ENCODE measurements at places on chromosomes 7 and 10. TPM values are rescaled to one million over a fixed set of nuclear protein-coding genes. Genes with fewer than 3 reads are reported as not detected.

Gene PNLIPRP1
- polyA plus RNA-seq = not detected

Gene TMEM72
- not detected for polyA plus RNA-seq

Gene PDGFA
- 22.6 TPM for polyA plus RNA-seq

Gene CNNM1
- 0.83 TPM for polyA plus RNA-seq

Gene MNX1
- polyA plus RNA-seq = not detected

Gene TMEM26
- polyA plus RNA-seq = not detected

Gene LRRTM3
- not detected for polyA plus RNA-seq

Gene ACHE
- polyA plus RNA-seq = 0.07 TPM

Gene CYP26C1
- not detected for polyA plus RNA-seq

Gene GPR158
- not detected for polyA plus RNA-seq

Gene PALD1
- polyA plus RNA-seq = 0.72 TPM

Gene CALCR
- not detected for polyA plus RNA-seq

Gene ACTA2
- polyA plus RNA-seq = 3.7 TPM

Gene JCAD
- polyA plus RNA-seq = 0.10 TPM

Gene GRID2IP
- polyA plus RNA-seq = 0.01 TPM

Gene COX19
- polyA plus RNA-seq = 6.2 TPM

Gene C10orf62
- polyA plus RNA-seq = 0.06 TPM

Gene TMEM225B
- 0.23 TPM for polyA plus RNA-seq

Gene NOS3
- 0.95 TPM for polyA plus RNA-seq

Gene PAPOLB
- not detected for polyA plus RNA-seq

Gene HOXA4
- 1.8 TPM for polyA plus RNA-seq

Gene NPC1L1
- polyA plus RNA-seq = 0.03 TPM

Gene SPDYE18
- polyA plus RNA-seq = not detected

Gene ELOVL3
- 0.26 TPM for polyA plus RNA-seq

Gene NME8
- polyA plus RNA-seq = not detected

Gene SEC24C
- 75.8 TPM for polyA plus RNA-seq

Gene SPDYE9
- polyA plus RNA-seq = not detected

Gene NEUROD6
- polyA plus RNA-seq = not detected

Gene HOXA9
- polyA plus RNA-seq = 9.0 TPM

Gene PLXNA4
- polyA plus RNA-seq = 0.09 TPM

Gene CNTNAP2
- polyA plus RNA-seq = 2.2 TPM

Gene LGI1
- not detected for polyA plus RNA-seq

Gene FAM237B
- not detected for polyA plus RNA-seq

Gene WEE2
- not detected for polyA plus RNA-seq

Gene ZNF33B
- 6.5 TPM for polyA plus RNA-seq

Gene SYPL1
- polyA plus RNA-seq = 254 TPM

Gene PCGF5
- 13.9 TPM for polyA plus RNA-seq

Gene GIMAP4
- 0.07 TPM for polyA plus RNA-seq

Gene MEOX2
- not detected for polyA plus RNA-seq

Gene STAMBPL1
- 9.0 TPM for polyA plus RNA-seq

Gene SPOCK2
- polyA plus RNA-seq = 0.03 TPM

Gene SFMBT2
- polyA plus RNA-seq = 0.71 TPM

Gene C10orf67
- 0.07 TPM for polyA plus RNA-seq

Gene FRAT1
- polyA plus RNA-seq = 0.50 TPM

All from keratinocyte (primary cell).